Cardiac muscle cell (in vitro differentiated cells and primary cell): ENCODE measurements at places on chromosomes 7 and 10. TPM values are rescaled to one million over a fixed set of nuclear protein-coding genes. Genes with fewer than 3 reads are reported as not detected.
A peak's percentile ranks its signal among the peaks of the same experiment; 100 is the strongest.

- no peak for DNase-seq
- no peaks in the 10 kb centered on the region for H3K36me3 ChIP-seq
- no peak overlapping the region for H3K4me3 ChIP-seq
- no peaks in the 10 kb centered on the region for H3K27me3 ChIP-seq
These were observed 729 bp downstream of the HOGA1 start for GRCh38 chr10:97584798-97585438.

RAPGEF5 gene
- total RNA-seq: 0.11 and 0.21 TPM in 2 replicates

DNA sequence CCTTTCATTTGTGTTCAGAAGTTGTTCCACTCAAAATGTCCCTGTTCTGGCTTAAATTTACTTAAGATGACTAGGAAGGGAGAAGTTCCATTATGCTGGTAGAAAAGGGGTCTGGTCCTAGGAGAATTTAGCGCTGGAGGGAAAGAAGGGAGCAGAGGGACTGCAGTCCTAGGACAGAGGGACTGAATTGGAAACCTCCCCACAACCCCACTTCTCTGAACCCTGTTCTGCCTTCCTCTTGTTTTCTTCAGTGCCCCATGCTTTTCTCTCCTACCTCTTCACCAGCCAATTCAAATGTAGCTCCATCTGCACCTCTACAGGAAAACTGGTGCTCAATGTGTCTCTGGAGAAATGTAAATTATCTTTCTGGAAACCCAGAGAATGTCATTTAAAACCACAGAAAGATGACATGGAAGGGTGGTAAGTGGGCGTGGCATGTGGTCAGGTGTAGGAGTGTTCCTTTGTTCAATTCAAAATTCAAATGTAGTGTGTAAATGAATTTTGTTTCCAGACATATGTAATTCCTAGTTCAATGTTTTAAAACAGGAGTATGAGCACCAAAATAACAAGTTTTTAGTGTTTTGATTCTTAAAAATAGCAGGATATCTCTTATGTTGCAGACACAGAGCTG is 24.0 kb upstream of the RHOBTB1 start:
- no peaks in the 10 kb centered on the region for H3K27me3 ChIP-seq
- no peak overlapping the region for H3K4me3 ChIP-seq
- H3K36me3 ChIP-seq: no peaks in the 10 kb centered on the region
- DNase-seq: no peak
- H3K4me1 ChIP-seq: no peaks in the 10 kb centered on the region

GCK gene
- 19.1 and 46.4 TPM in 2 replicates for total RNA-seq

- H3K36me3 ChIP-seq: no peaks in the 10 kb centered on the region
- H3K4me3 ChIP-seq: no peak overlapping the region
- H3K27me3 ChIP-seq: no peaks in the 10 kb centered on the region
- no peak overlapping the region for H3K27ac ChIP-seq
These were observed 154.5 kb downstream of the RNF133 start for GRCh38 chr7:122544463-122544862.

DNA sequence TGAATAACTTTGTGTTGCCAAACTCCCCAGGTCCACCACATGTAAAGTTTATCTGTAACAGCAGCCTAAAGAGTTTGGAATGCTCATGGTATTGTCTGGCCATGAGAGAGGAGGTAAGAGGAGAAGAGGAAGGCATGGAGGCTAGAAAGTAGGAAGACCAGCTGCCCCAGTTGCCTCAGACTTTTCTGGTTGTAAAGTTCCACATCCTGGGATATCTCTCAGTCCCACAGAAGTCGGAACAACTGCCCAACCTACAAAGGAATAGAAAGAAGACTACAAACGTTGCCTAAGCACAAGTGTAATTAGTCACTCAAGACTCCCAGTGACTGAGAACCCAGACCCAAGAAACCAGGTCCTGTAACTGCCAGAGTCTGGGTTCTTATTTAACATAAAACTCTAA is 47.3 kb downstream of the CREB3L2 start:
- no peaks in the 10 kb centered on the region for H3K36me3 ChIP-seq
- H3K4me3 ChIP-seq: no peak overlapping the region
- no peak for DNase-seq
- H3K27ac ChIP-seq: peak overlapping the region; percentile 82
- H3K4me1 ChIP-seq: peaks cover 73% of the 10 kb centered on the region
- no peaks in the 10 kb centered on the region for H3K27me3 ChIP-seq

GRCh38 chr10:106392778-106393177 is 771.7 kb downstream of the SORCS1 start:
- H3K27me3 ChIP-seq: no peaks in the 10 kb centered on the region
- no peaks in the 10 kb centered on the region for H3K4me1 ChIP-seq
- no peak overlapping the region for H3K27ac ChIP-seq
- DNase-seq: no peak
- no peak overlapping the region for H3K4me3 ChIP-seq
- no peaks in the 10 kb centered on the region for H3K36me3 ChIP-seq

GRCh38 chr10:945778-946177 is 14.3 kb upstream of the LARP4B start:
- H3K27me3 ChIP-seq: no peaks in the 10 kb centered on the region
- H3K4me1 ChIP-seq: no peaks in the 10 kb centered on the region
- H3K36me3 ChIP-seq: no peaks in the 10 kb centered on the region
- no peak overlapping the region for H3K4me3 ChIP-seq
- H3K27ac ChIP-seq: no peak overlapping the region

- H3K36me3 ChIP-seq: no peaks in the 10 kb centered on the region
- no peak overlapping the region for H3K4me3 ChIP-seq
- DNase-seq: no peak
- H3K4me1 ChIP-seq: no peaks in the 10 kb centered on the region
- no peak overlapping the region for H3K27ac ChIP-seq
These were observed 4.1 kb downstream of the OR2F1 start for GRCh38 chr7:143958781-143959180.

GRCh38 chr10:63093227-63093626 is 39.9 kb upstream of the NRBF2 start:
- H3K36me3 ChIP-seq: no peaks in the 10 kb centered on the region
- H3K27ac ChIP-seq: no peak overlapping the region
- H3K4me3 ChIP-seq: no peak overlapping the region
- no peak for DNase-seq
- no peaks in the 10 kb centered on the region for H3K27me3 ChIP-seq
- no peaks in the 10 kb centered on the region for H3K4me1 ChIP-seq

- no peak for DNase-seq
- H3K36me3 ChIP-seq: no peaks in the 10 kb centered on the region
- H3K27ac ChIP-seq: no peak overlapping the region
- H3K27me3 ChIP-seq: peaks cover 17% of the 10 kb centered on the region
- peaks cover 27% of the 10 kb centered on the region for H3K4me1 ChIP-seq
These were observed 3.4 kb downstream of the KCNIP2 start for GRCh38 chr10:101840102-101840684.

GRCh38 chr10:45380903-45381620 is 7.0 kb downstream of the ALOX5 start:
- peaks cover 10% of the 10 kb centered on the region for H3K27me3 ChIP-seq
- H3K27ac ChIP-seq: no peak overlapping the region
- no peak overlapping the region for H3K4me3 ChIP-seq
- H3K36me3 ChIP-seq: no peaks in the 10 kb centered on the region
- H3K4me1 ChIP-seq: no peaks in the 10 kb centered on the region

DNA sequence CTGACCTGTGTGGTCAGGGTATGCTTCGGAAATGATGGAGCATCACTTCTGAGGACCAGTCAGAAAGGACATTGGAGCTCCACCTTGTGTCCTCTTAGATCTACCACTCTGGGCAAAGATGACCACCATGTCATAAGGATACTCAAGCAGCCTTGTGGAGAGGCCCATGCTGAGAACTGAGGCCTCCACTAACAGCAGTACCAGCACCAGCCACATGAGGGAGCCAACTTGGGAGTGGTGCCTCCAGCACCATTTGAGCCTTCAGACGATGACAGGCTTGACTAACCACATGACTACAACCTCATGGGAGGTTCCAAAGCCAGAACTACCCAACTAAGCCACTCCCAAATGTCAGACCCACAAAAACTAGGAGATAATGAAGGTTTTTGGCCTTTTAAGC is 116.0 kb downstream of the NPTX2 start:
- no peaks in the 10 kb centered on the region for H3K36me3 ChIP-seq
- H3K4me1 ChIP-seq: no peaks in the 10 kb centered on the region
- no peak for DNase-seq

- H3K4me1 ChIP-seq: peaks cover 26% of the 10 kb centered on the region
- H3K27ac ChIP-seq: no peak overlapping the region
- H3K36me3 ChIP-seq: no peaks in the 10 kb centered on the region
- no peaks in the 10 kb centered on the region for H3K27me3 ChIP-seq
These were observed 14.0 kb downstream of the KMT2E start for GRCh38 chr7:105028004-105028403.

DNA sequence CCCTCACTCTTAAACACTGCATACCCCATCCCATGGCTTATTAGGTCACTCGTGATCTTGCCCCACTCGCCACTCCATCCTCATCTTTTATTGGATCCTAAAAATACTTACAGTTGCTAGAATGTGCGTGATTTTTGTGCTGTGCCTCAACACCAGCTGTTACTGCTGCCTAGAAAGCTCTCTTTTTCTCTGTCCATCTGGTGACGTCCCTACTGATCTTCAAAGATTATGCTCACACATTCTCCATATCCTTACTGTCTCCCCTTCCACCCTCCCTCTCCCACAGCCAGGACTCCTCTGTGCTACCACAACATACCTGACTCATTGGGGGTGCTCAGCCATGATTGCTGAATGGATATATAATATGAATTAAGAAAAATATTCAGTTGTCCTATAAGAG is 42.0 kb downstream of the CDK6 start:
- peaks cover 3% of the 10 kb centered on the region for H3K4me1 ChIP-seq
- H3K27ac ChIP-seq: no peak overlapping the region
- no peak for DNase-seq
- H3K27me3 ChIP-seq: no peaks in the 10 kb centered on the region
- H3K36me3 ChIP-seq: no peaks in the 10 kb centered on the region

DNA sequence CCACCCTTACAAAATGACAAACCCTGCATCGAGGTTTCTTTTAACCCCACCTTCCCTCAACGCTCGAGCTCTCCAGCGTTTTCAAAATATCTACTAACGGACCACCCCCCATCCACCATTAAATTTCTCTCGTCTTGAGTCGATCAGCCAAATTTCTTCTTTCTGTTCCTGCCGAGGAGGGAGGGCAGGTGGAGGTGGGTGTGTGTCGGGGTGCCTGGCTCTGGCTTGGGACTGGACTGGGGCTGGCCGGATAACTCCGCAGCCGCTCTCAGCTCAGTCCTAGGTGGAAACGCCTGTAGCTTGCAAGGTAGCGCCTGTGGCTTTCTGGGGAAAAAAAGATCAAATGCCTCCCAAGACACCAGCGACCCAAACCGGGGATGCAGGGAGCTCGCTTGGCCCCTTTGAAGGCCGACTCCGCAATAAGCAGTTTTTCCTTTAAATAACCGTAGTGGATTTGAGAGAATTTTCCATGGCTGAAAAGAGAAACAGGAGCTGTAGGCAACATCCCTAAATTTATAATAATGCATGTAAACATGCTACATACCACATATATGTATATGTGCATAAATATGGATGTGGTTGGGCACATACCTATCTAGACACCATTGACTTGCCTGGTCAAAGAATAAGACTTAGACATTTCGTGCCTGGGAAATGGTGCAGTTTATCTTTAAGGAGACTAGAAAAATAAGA is 1.9 kb upstream of the TMEM178B start:
- no peak for DNase-seq
- peaks cover 80% of the 10 kb centered on the region for H3K27me3 ChIP-seq
- no peak overlapping the region for H3K27ac ChIP-seq
- no peaks in the 10 kb centered on the region for H3K36me3 ChIP-seq

SCD gene
- total RNA-seq: 149 and 275 TPM in 2 replicates

GRCh38 chr7:28900311-28900710 is 57.8 kb downstream of the TRIL start:
- H3K27ac ChIP-seq: no peak overlapping the region
- H3K4me3 ChIP-seq: no peak overlapping the region
- no peaks in the 10 kb centered on the region for H3K4me1 ChIP-seq
- DNase-seq: no peak

DNA sequence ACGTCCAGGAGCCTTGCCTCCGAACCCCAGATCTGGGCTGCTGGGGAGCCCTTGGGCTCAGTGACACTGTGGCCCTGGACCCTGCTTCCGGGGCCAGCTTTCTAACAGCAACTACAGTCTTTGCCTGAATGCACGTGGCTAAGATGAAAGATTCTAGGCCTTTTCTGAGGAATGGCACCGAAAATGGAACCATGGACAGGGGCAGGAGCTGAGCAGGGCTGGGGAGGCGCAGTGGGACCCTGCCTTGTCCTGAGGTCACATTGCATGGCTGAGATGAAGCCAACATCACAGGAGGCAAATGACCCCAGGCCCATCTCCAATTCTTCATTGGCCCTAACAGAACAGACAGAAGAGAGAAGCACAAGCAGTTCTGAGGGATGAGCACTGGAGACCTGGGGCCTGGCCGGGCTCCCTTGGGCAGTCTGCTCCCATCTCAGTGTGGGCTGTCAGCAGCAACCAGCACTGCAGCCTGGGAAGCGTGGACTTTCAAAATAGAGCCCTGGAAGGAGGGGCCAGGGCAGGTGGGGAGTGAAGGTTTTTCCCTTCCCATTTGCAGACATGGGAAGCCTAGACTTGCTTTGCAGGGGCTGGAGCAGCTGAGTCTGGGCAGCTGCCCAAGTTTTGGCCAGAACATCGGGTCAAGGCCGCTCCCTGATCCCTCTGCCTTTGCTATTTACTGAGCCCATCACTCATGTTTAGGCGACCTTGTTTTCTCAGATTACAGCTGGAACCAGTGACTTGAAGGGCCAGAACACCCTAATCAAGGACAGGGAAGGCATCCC is 114.4 kb upstream of the TCERG1L start:
- no peaks in the 10 kb centered on the region for H3K36me3 ChIP-seq
- H3K27ac ChIP-seq: no peak overlapping the region
- no peaks in the 10 kb centered on the region for H3K4me1 ChIP-seq
- no peak for DNase-seq
- H3K4me3 ChIP-seq: no peak overlapping the region

CHCHD1 gene
- 37.8 and 42.5 TPM in 2 replicates for total RNA-seq

- H3K4me1 ChIP-seq: peaks cover 7% of the 10 kb centered on the region
- no peak overlapping the region for H3K27ac ChIP-seq
- no peaks in the 10 kb centered on the region for H3K36me3 ChIP-seq
- H3K27me3 ChIP-seq: no peaks in the 10 kb centered on the region
- no peak for DNase-seq
These were observed 19.0 kb upstream of the ARMC3 start for GRCh38 chr10:22908837-22909236.

GRCh38 chr10:122531939-122532338 is 28.6 kb upstream of the DMBT1 start:
- DNase-seq: no peak
- no peaks in the 10 kb centered on the region for H3K36me3 ChIP-seq
- H3K4me3 ChIP-seq: no peak overlapping the region
- H3K27me3 ChIP-seq: no peaks in the 10 kb centered on the region
- no peak overlapping the region for H3K27ac ChIP-seq

DNA sequence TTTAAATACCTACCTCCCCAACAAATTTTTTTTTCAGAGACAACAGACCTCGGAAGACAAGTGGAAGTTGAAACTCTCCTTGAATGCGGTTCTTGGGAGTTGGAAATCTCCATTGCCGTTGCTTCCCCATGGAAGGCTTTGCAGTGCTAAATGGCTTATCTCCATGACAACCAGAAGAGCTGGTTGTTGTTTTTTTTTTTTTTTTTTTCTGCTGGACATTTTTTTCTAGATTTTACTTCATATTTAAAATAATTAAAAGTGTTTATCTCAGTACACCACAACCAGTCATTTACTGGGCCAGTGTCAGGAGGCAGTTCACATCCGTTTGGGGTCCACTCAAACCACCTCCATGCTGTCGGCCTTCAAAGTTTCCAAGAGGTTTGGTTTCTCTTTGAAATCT is 348.5 kb upstream of the PRKCQ start:
- no peak overlapping the region for H3K4me3 ChIP-seq
- H3K4me1 ChIP-seq: no peaks in the 10 kb centered on the region
- no peak overlapping the region for H3K27ac ChIP-seq
- no peaks in the 10 kb centered on the region for H3K36me3 ChIP-seq
- DNase-seq: no peak

GPR37 gene
- 8.6 and 17.1 TPM in 2 replicates for total RNA-seq

- H3K27ac ChIP-seq: no peak within 1 kb of the TSS
- no peak for DNase-seq
- H3K27me3 ChIP-seq: no peaks in the 10 kb centered on the region
These were observed at the start of gene GIMAP6 for GRCh38 chr7:150631866-150632864. Gene GIMAP6 (minus strand): TSS chr7:150632385. CDS start chr7:150630142, 2,243 bp downstream.
